ENCODE measurements at places on chromosomes 5 and 9.
A peak's percentile ranks its signal among the peaks of the same experiment; 100 is the strongest.

GRCh38 chr5:157602505-157602904 is 26.9 kb upstream of the ADAM19 start:
- peak; percentile 52 for DNase-seq

GRCh38 chr5:173420108-173420507 is 91.9 kb upstream of the STC2 start:
- DNase-seq = no peak

DNA sequence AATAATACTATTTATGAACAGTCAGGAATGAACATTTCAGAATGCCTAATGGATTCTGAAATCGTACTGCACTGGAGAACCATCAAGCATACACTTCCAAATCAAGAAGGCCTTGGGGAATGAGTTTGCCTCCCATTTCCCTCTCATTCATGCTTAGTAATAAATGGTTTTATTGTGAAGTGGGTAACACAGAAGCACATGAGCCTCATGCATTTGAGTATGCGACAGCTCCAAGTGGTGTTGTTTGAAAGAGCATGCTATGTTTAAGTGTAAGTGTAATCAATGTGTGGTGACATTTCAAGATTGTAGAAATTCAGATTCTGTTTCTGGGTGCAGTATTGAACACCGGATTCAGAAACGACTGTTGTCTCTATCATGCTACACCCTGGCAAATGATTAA is 60.0 kb downstream of the SGCD start:
- DNase-seq = no peak

- no peak for DNase-seq
Measured at GRCh38 chr5:83988293-83988685, 267.6 kb upstream of the HAPLN1 start.

DNA sequence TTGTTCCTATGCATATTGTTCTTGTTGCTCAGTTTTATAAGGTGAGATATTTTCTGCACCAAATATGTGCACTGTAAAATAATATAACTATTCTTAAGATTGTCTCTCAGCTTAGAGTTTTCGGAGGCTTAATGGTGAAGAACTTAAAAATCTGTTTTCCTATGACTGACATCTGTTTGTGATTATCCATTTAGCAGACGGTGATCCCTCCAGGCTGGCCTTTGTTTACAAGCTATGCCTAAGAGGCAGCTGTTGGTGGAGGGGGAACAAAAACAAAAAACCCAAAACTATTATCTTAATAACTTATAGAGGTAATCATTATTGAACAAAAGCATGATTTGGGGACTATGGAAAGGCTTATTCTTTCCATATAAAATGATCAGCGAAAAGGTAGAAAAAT is 658 bp downstream of the PDCD1LG2 start:
- no peak for DNase-seq

DNA sequence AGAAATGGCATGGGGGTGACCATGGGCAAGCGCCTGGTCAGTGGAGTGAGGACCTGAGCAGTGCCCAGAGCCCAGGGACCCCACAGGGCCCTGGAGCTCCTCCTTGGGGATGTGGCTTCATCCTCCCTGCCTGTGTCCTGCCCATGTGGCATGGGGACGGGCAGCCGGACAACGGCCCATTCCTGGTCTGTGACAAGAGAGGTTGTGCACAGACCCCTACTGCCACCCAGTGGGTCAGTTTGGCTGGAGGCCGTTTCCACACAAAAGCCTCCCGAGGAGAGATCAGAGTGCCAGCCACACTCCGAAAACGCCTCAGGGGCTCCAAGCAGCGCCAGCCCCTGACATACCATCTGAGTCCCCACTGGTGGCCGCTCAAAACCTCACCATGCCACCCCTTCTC is 19.8 kb downstream of the SLC6A18 start:
- DNase-seq = no peak

DNA sequence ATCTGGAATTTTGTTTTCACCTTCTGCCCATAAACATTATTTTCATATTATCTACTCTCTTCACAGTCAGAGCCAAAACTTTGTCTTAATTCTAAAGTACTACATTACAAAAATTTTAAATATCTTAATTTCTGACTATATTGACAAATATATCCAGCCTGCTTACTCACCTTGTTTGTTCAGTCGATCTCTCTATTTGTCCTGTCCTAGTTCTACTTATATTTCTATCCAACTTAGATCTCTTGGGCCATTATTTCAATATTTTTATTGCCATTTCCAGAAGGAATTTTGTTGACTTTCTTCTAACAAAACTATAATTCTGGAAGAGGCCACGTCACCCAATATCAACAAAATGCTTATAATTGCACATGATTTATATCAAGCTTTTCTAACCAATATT is 652.8 kb upstream of the CTNND2 start:
- no peak for DNase-seq

GRCh38 chr9:88373045-88373444 is 15.2 kb upstream of the SPIN1 start:
- DNase-seq = no peak

GRCh38 chr9:91156451-91157234 is 205.1 kb downstream of the AUH start:
- no peak for DNase-seq

DNA sequence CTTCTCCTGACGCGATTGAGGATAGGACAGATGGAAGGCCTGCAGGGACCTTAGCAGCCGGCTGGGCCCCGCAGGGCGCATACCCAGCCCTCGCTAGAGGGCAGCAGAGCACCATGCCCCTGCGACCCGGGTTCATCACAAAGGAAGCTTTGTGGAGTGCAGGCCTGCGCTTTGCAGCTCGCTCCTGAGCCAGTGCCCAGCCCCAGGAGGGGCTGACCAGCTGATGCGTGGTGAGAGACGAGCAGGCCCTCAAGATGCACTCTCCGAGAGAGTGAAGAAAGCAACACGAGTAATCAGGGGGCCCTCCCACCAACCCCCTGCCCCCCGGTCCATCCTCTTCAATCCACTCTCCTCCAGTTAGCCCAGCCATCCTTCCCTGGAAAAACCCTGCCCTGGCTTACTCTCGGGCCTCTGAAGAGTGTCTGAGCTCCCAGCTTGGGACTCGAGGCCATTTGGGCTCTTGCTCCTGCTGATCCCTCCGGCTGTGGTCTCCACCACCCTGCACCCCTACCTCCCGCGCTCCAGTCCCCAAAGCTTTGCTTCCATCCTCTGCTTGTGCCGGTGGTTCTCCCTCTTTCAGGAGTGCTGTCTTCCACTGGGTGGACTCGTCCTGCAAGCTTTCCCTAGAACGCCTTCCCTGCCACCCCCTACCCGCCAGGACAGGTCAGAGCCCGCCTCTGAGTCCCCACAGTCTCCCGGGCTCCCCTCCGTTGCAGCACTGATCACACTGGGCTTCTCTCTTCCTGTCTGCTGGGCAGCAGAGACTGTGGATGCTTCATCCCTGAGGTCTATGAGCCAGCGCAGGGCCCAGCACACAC is 9.1 kb upstream of the KIF12 start:
- DNase-seq = peak; percentile 72

DNA sequence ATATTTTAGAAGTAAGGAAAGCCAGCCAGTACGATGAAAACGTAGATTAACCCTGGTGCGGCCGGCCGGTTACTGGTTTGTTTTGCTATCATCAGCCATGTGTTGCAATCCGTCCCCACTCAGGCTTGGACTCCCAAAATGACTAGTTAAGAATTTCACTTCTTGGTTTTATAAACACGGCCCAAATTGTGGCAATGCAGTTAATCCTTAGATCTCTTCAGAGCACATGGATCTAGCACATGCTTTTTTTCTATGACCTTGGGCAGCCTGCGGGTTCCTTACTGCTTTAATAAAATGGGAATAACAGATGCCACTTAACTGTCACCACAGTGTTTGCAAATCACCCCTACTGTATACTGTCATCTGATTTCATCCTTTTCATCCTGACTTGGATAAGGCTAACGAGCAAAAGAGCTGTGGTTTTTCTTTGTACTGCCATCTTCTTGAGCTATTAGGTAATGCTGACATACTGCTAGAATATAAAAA is 1.5 kb downstream of the NDFIP1 start:
- peak; percentile 71 for DNase-seq

DNA sequence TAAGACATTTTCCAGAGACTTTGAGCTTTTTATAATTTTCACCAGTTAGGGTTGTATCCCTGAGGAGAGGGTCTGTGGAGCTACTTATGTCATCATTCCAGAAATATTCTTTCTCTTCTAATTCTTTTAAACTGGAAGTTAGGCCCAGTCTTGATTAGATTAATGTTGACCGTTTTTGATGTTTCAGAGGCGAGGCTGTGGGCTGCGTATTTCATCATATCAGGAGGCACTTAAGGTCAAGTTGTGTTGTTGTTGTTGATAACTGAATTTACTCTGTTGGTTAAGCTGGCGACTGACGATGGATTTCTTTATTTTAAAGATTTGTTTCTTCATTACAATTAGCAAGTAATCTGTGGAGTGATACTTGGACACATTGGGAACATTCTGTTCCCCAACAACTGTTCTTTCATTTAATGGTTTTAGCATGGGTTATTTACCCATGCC is 20.1 kb downstream of the IPO11 start:
- peak; percentile 22 for DNase-seq

GRCh38 chr5:5301176-5301575 is 121.3 kb upstream of the ICE1 start:
- DNase-seq = no peak

GRCh38 chr5:157918811-157919742 is 60.1 kb upstream of the CLINT1 start:
- peak; percentile 28 for DNase-seq

GRCh38 chr5:156800929-156801328 is 49.2 kb upstream of the PPP1R2B start:
- DNase-seq = no peak

- no peak for DNase-seq
Measured at GRCh38 chr5:146681585-146682105, 165.7 kb upstream of the GPR151 start.

GRCh38 chr5:74459984-74460383 is 180.5 kb downstream of the ENC1 start:
- DNase-seq = no peak

GRCh38 chr9:15873573-15874177 is 320.8 kb downstream of the CCDC171 start:
- DNase-seq = peak; percentile 75

DNA sequence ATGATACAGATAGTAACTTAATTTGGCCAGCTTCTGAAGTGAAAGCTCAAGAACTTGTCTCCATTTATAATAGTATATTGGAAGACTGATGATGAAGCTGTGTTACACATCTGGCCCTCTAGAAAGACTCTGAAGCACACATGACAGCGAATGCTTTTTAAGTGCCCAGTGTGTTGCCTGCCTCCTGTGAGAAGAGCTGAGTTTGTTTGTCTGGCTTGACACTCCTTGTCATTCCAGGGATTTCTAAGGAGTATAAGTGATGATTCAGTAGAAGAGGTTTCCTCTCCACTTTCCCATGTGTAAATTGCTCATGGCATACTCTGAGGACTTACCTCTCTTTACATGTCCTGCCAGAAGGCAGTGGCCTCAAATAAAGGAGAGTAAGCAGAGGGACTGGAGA is 30.4 kb upstream of the LRRTM2 start:
- DNase-seq = peak; percentile 81

- peak; percentile 70 for DNase-seq
Measured at GRCh38 chr5:33934176-33934575, 2.0 kb upstream of the RXFP3 start.

GRCh38 chr9:95813923-95814322 is 61.6 kb upstream of the ERCC6L2 start:
- peak; percentile 26 for DNase-seq

- DNase-seq = peak; percentile 18
Measured at GRCh38 chr9:94108584-94108983, 24.3 kb downstream of the PTPDC1 start.

DNA sequence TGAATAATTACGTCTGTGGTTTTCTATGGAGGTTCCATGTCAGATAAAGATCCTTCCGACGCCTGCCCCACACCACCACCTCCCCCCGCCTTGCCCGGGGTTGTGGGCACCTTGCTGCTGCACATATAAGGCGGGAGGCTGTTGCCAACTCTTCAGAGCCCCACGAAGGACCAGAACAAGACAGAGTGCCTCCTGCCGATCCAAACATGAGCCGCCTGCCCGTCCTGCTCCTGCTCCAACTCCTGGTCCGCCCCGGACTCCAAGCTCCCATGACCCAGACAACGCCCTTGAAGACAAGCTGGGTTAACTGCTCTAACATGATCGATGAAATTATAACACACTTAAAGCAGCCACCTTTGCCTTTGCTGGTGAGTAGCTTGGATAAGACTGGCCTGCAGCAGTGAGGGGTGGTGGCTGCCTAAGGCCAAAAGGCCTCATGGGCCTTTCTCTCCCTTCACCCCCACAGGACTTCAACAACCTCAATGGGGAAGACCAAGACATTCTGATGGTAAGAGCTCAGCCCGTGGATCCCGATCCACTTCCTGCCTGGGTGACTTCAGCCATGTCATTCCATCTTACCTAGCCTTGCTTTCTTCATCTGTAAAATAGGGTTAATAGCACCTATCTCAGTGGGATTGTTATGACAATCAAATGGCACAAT is at the start of gene IL3:
Gene IL3 (plus strand): TSS at position 155 of the 661 bp plus-strand sequence. CDS start 52 bp downstream, at position 207.
- no peak for DNase-seq

DNA sequence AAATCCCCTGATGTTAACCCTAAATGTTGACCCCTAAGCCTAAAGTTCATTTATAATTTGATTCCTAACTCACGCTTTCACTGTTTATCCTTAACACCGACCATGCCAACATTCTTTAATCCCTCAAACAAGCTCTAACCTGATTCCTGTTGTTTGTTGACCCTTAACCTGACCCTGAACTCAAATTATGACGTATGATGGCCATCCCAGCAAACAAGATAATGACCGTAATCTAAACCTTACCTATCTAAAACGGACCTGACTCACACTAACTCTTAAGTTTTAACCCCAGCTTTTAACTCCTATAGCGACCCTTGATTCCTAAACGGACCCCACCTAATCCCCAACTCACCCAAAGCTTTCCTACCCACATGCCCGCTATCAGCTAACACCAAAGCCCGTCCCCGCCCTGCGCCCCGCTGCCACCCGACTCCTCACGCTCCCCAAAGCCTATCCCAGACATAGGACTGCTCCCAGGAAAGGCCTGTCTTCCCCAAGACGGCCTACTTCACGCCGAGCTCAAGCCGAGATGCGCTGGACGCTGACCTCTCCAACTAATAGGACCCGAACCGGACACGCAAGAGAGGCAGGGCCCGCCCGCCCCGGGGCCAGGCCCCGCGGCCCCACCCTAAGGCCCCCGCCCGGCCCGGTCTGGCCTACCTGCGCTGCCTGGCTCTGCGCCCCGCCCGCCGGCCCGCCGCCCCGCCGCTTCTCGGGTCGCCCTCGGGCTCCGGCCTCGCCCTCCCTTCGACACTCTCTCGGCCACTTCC is 395 bp downstream of the TLN1 start:
- peak; percentile 13 for DNase-seq

GRCh38 chr5:66967826-66968262 is 228.8 kb downstream of the CD180 start:
- peak; percentile 8 for DNase-seq

DNA sequence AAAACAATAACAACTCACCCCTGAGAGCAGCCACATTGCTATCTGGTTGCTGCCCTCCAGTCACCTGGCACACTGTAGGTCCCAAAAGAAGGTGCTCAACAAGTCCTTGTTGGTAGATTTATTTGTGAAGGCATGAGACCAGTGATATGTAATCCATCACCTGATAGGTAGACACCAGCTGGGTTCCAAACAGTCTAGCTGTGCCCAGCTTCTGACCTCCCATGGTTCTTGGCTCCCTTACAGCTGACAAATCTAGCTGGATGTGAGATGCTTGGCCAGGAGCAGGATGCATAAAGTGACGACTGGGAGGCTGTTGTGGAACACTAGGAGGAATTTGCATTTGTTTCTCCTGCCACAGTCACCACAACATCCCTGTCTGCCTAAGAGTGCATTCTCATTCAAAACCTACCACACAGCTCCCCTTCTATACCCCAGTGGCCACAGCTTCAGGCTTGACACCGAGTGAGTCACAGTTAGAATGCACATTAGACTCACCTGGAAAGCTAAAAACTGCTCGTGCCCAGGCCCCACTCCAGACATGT is 7.8 kb upstream of the VLDLR start:
- no peak for DNase-seq
